Occipital lobe (tissue), 3 donors: ENCODE measurements at places on chromosomes 2 and 18. TPM values are rescaled to one million over a fixed set of nuclear protein-coding genes. Genes with fewer than 3 reads are reported as not detected.

Gene TBR1
- 53.7 TPM for total RNA-seq

Gene GALR1
- total RNA-seq, result 0.16 TPM

Gene FASTKD1
- 81.6 TPM for total RNA-seq

Gene ITGA4
- total RNA-seq, result 8.7 TPM

Gene DSC2
- 5.9 TPM for total RNA-seq

Gene L3MBTL4
- total RNA-seq, result 20.4 TPM

Gene TRIM43B
- total RNA-seq, result not detected

Gene CRYBA2
- total RNA-seq, result not detected

Gene ANKRD36
- total RNA-seq, result 506 TPM

Gene NT5C1B
- total RNA-seq, result not detected

Gene VWA3B
- 0.31 TPM for total RNA-seq

Gene TACR1
- total RNA-seq, result 0.47 TPM

Gene CPLX4
- not detected for total RNA-seq

Gene GPR35
- 0.31 TPM for total RNA-seq

Gene G6PC2
- total RNA-seq, result not detected

Gene PDE1A
- 42.1 TPM for total RNA-seq

Gene DOK6
- total RNA-seq, result 91.4 TPM

Gene GPBAR1
- total RNA-seq, result not detected

Gene YWHAQ
- 535 TPM for total RNA-seq

Gene MSH2
- 75.6 TPM for total RNA-seq

Gene RTP5
- 2.5 TPM for total RNA-seq
